NCI-H187 treated with DMSO at 0.1 percent for 48 hours (cell line): ENCODE measurements at places on chromosomes 3 and 15.
A peak's percentile ranks its signal among the peaks of the same experiment; 100 is the strongest.

DNA sequence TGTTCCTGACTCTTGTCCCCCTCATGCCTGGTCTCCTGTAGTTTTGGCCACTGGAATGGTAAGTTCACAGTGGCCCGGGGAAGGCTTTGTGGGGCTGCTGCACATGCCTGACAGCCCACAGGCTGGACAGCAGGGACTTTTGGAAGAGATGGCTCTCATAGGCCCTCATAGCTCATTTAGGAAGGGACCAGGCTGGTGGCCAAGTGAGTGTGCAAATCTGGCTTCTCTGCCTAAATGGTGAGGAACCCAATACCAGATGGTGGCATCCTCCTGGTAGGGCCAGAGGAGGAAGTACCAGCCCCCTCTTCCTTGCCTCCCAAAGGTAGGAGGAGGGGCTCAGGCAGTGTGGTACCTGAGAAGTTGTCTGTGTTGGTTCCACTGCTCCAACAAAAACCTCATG lies 25.6 kb downstream of the ALPK3 start:
- no peak for DNase-seq

DNA sequence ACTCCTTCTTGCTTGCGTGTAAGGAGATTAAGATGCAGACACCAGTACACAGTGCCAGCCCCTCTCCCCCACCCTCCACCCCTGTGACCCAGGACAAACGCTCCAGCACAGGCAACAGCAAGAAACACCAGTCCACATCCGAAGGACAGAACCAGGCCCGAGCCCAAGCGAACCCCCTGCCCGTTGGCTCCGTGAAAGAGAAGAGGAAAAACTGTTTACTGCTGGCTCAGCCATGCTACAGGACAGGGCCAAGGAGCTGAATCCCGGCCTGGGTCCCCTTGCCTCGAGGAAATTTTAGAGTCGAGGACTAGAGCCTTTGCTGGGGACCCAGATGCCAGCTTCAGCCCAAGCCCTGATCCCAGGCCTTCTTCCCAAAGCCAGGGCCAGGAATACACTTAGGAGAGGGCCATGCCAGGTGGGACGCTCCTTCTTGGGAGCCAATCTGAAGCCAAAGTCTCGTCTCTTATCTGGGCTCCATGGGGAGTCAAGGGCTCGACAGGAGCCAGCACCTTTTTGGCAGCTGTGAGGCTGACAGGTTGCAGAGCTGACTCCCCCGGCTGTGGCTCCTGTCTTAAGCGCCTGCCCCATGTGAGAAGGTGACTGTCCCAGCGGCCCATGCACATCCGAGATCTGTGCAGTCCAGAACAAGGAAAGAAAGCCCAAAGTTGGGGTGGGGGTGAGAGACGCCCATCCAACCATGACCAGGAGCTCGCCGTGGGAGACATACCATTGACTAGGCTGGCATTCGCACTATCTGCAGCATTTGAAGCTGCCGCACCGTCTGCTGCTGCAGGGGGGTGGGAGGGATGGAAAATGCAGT lies 63.8 kb upstream of the SEC13 start:
- DNase-seq: no peak

DNA sequence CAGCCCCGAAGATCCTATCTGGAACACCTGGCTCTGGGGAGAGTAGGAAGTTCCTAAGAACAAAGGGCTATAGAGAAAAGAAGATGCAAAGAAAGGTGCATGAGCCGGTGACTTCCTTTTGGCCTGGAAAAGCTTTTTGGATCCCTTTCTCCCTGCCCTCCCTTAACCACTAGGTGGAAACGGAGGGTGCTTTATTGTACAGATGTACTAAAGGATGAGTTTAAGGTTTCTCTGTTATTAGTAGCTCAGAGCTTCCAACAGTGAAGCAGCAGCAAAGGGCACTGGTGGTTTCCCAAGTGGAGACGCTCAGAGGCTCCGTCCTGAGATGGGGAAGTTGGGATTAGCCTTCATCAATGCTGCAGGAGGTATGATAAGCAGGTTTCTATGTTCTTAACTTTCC lies 5.9 kb upstream of the ADGRG7 start:
- no peak for DNase-seq

GRCh38 chr3:42980209-42980608 lies 1.1 kb downstream of the GASK1A start:
- no peak for DNase-seq

DNA sequence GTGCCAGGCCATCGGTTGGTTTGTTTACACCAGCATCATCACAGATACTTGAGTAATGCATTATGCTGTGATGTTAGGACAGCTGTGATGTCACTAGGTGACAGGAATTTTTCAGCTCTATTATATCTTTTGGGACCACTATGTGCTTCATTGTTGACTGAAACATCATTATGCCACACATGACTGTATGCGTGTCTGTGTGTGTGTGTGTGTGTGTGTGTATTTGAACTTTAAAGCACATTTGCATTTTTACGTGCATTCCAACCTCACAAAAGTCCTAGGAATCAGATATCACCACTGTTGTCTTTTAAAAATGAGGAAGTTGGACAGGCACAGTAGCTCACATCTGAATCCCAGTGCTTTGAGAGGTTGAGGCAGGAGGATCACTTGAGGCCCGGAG lies 223.0 kb downstream of the TBL1XR1 start:
- no peak for DNase-seq

DNA sequence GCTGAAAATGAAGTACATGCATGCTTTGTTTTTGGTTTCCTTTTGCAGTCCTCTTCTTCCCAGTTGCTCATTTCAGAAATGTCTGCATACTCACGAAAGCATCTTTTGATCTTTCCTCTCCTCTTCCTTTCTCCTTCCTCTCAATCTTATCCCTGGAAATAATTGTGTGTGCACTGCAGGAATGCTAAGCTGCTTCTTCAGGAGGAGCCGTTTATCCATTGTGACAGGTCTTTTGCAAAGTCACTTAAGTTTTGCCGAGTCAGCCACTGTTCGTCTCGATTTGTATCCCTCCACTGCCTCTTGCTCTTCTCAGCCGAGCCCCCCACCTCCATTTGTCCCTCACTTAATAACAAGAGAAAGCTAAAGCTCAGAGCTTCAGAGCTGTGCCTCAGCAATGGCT lies 597.6 kb downstream of the AGBL1 start:
- DNase-seq: no peak

DNA sequence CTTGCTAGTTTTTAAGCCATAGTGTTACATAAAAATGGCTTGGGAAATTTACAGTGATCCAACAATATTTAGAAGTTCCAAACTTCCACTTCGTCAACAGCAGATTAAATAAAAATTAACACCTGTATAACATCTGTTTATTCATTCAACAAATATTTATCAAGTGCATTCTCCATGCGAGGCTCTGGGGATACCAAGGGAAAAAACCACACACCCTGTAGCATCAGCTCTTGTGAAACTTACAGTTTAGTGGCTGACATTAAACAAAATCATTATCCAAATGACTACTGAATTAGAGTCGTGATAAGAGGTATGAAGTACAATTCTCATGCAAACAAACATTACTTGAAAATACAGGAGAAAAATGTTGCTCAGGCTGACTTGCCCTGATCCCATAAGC lies 122.9 kb downstream of the DLG1 start:
- DNase-seq: no peak

DNA sequence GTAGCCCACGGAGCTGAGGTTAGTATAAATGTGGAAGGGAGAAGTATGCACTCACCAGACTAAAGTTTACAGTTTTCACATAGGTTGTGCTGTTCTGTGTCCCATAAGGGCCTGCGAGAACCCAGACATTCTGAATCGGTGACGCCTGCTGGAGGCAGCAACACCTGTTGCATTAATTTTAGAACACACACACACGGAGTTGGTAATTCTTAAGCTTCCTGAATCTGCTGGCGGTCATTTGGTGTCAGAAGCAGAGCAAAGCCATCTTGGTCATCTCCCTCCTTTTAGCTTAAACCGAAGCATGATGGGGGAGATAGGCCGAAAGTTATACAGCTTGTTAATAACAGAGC lies 41.1 kb upstream of the AP3B2 start:
- DNase-seq: no peak

DNA sequence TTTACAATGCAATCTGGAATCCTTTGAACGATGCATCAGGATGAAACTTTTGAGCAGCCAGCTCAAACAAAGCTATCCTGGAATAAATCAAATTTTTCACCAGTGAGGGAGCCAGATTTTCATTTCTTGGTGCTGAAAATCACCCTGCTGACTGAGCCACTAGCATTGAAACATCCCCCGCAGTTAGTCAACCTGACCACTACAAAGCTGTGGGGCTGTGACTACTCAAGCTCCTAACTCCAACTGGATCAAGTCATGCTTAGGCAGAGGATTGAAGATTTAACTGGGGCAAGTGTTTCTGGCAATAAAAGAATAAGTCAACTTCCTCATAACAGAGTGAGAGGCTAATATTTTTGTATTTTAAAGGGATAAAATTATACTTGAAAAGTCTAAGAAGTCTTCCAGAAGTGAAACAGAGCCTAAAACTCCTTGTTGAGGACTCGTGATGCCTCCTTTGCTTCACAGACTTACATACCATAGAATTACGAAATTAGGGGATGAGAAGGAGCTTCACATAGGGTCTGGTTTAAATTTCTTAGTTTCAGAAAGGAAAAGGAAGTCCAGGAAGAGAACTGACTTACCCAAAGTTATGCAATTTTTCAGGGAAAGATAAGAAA lies 177.8 kb downstream of the SERPINI1 start:
- no peak for DNase-seq

- no peak for DNase-seq
Measured at GRCh38 chr15:52789601-52790168, 451 bp downstream of the ONECUT1 start.

DNA sequence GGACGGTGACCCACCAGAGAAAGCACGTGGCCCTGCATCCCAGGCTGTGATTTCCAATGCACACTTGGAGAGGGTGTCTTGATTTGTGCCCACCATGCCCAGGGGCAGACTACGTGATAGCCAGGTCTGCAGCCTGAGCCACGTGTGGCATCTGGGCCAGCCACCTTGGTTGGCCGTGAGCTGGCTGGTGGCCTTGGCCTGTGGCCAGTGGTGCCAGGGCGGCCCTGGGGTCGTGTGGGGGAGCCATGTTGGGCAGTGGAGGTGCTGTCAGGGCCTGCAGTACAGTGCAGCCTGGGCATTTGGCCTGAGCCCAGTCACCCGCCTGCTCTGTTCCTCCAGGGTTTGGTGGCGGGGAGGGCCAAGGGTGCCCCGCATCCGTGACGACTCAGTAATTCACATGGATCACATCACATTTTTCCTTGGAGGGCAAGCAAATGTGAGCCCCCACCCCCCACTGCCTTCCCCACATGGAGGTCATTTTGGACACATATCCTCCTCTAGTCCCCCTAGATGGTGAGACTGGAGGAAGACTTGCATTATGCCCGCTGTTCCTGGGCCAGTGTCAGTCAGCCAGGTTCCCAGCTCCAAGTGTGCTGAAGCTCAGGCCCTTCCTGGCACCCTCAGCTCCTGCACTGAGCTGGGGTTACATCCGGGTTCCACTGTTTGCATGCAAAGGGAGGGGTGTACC lies 201.4 kb downstream of the UBE3A start:
- DNase-seq: no peak

DNA sequence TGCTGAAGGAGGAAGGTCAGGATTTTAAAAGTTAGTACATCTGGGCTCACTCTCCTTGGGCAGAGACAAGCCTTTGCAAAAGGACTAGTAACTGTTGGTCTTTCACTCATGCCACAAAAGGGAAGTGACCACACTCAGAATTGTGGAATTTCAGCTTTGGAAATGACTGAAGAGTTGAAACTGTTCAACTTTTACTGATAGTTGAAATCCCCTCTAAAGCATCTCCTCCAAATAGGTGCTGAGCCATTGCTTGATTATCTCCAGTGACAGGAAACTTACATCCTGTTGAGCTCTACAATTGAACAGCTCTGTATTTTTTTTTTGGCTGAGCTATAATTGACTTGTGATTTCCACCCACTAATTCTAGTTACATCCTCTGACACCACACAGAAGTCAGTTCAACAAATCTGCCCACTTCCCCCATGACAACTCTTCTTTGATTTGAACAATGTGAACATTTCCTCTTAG lies 254.8 kb upstream of the TPRG1 start:
- no peak for DNase-seq

- DNase-seq: peak; percentile 16
Measured at GRCh38 chr3:23002836-23003732, 200.0 kb upstream of the UBE2E2 start.

- no peak for DNase-seq
Measured at GRCh38 chr3:160400030-160400701, 716 bp downstream of the SMC4 start.

DNA sequence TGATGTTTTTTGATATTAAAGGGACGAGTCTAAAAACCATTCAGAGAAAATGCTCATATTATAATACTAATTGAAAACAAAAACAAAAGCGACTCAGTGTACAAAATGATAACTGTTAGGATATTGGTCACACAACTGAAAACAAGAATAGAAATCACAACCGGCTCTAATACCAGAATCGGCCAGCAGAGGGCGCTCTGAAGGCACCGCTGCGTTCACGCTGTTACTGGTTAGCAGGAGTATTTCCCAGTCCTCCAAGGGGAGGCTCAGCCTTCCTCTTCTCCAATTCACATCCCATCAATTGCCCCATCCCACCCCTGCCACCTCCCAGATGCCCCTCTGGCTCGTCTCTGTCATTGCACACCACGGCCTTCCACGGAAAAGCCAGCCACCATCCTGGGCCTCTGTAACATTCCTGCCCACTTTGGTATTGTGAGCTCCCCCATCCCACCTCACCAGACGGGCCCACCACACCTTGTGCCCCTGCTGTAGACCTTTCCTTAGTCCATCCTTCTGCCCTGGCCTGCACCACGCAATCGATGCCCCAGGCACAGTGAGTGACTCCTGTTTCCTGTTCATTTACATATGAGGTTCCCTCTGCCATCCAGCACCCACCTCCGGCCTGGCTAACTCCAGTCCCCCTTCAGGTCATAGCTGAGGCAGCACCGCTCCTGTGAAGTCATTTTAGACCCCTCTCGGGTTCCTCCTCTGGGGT lies 8.5 kb downstream of the FAM107A start:
- DNase-seq: no peak

GRCh38 chr15:48553559-48553958 lies 92.0 kb downstream of the FBN1 start:
- DNase-seq: no peak
